Activated gamma-delta T cell treated with Interleukin-2 at 50 U/mL for 16 hours (primary cell): ENCODE measurements at places on chromosomes 6 and 20.

GRCh38 chr6:5782783-5783547 lies 223.8 kb downstream of the NRN1 start:
- no peak for DNase-seq

GRCh38 chr6:7723554-7723953 lies 2.3 kb upstream of the BMP6 start:
- no peak for DNase-seq

DNA sequence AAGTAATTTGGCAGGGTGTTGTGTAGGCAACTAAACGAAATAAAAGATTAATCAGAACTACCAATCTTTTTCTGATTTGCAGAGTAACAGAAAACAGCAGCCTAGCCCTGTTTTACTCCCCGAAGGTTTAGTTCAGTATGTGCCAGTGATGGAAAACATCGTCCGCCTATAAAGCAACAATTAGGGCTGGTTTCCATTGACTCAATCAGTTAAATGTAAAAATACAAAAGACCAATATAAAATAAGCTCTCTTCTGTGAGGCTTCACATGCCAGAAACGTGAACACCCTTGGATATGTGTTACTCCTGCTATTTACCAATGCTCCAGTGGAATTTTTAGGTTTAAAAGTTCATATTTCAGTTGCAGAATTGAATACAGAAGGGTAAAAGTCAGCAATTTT lies 210.5 kb upstream of the RSPO3 start:
- DNase-seq: no peak

- DNase-seq: no peak
Observed at GRCh38 chr6:136526937-136527336, 23.3 kb downstream of the MAP7 start.

GRCh38 chr6:18328540-18328939 lies 58.6 kb upstream of the RNF144B start:
- no peak for DNase-seq

GRCh38 chr6:11919771-11920440 lies 92.2 kb upstream of the HIVEP1 start:
- DNase-seq: no peak

GRCh38 chr6:2630359-2630758 lies 120.4 kb downstream of the MYLK4 start:
- DNase-seq: no peak
